ENCODE measurements at places on chromosomes 16 and 17.
A peak's percentile ranks its signal among the peaks of the same experiment; 100 is the strongest.

DNA sequence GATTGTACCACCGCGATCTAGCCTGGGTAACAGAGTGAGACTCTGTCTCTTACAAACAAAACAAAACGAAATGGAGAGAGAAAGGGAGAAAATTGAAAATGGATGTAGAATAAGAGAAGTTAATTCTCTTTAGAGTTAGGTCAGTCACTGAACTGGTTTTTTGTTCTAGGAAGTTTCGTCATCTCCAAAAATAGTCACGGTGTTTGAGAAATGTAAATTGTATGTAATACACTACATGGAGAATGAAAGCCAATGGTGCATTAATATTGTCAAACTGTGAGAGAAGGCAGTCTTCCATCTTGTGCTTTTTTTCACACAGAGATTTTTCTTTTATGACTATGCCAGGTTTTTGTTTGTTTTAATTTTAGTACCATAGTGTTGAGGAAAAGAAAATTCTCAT is 145.9 kb downstream of the BCAS3 start:
- H3K27ac ChIP-seq = peak overlapping the region; percentile 2
- no peaks in the 10 kb centered on the region for H3K36me3 ChIP-seq
- no peak overlapping the region for H3K4me3 ChIP-seq
- no peaks in the 10 kb centered on the region for H3K27me3 ChIP-seq
- peaks cover 8% of the 10 kb centered on the region for H3K4me1 ChIP-seq
- no peak for DNase-seq

- H3K27ac ChIP-seq = no peak overlapping the region
- H3K4me1 ChIP-seq = no peaks in the 10 kb centered on the region
- no peaks in the 10 kb centered on the region for H3K36me3 ChIP-seq
- H3K27me3 ChIP-seq = no peaks in the 10 kb centered on the region
- no peak overlapping the region for H3K4me3 ChIP-seq
- DNase-seq = no peak
These were observed 5.7 kb downstream of the GPR179 start for GRCh38 chr17:38338053-38338452.

DNA sequence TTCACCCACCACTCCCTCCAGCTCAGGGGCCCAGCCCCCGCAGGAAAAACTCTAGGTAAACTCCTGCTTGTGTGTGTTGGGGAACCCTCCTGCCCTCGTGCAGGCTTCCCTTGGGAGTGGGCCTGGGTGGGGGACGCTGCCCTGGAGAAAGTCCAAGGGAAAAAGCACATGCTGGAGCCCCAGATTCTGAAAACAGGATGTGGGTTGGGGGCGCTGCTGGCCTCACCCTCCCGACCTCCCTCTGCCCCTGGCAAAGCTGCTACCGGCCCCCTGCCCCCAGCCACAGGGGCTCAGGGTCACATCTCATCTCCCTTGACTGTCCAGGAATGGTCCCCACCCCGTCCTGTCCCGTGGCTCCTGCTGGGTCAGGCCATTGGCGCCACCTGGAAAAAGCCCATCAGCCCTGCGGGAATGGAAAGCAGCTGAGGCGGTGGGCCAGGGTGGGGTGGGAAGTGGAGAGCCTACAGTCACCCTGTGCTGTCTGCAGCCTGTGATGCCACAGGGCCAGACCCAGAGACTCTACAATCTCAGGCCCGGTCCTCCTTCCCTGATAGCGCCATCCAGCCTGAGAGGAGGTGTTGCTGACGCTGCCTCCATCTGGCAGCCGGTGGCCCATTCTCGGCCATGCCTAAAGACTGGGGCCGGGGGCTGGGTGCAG is 2.5 kb upstream of the GJD3 start:
- H3K27me3 ChIP-seq = no peaks in the 10 kb centered on the region
- no peaks in the 10 kb centered on the region for H3K36me3 ChIP-seq
- no peak overlapping the region for H3K27ac ChIP-seq
- H3K4me1 ChIP-seq = peaks cover 6% of the 10 kb centered on the region
- no peak overlapping the region for H3K4me3 ChIP-seq

GRCh38 chr17:28124962-28125361 is 82.5 kb downstream of the NLK start:
- no peaks in the 10 kb centered on the region for H3K4me1 ChIP-seq
- no peak overlapping the region for H3K4me3 ChIP-seq
- H3K27ac ChIP-seq = no peak overlapping the region
- no peaks in the 10 kb centered on the region for H3K36me3 ChIP-seq
- no peaks in the 10 kb centered on the region for H3K27me3 ChIP-seq
